Left colon (tissue), 2 donors: ENCODE measurements at places on chromosomes 12 and 14.
A peak's percentile ranks its signal among the peaks of the same experiment; 100 is the strongest.

DNA sequence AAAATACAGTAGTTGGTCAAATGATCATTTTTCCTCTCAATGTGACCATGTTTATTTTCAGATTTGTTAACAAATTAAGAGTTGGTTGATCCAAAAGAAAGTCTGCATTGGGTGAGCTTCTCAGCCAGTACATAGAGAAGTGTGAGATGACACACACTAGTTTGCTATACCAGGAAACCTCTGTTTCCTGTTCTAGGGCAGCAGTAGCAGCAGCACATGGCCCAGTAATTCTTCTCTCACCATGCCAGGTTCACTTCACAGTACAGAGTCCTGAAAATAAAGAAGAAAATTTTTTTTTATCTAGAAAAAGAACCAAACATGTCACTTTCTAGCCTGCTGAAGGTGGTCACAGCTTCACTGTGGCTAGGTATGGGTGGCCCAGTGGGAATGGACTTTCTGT lies 250.2 kb upstream of the OR4E1 start:
- no peak for DNase-seq

GRCh38 chr12:107223821-107224220 lies 130.5 kb upstream of the CRY1 start:
- no peak for DNase-seq

GRCh38 chr14:79656056-79656455 lies 555.2 kb downstream of the DIO2 start:
- no peak for DNase-seq

- no peak for DNase-seq
These were observed 143.5 kb upstream of the EGLN3 start for GRCh38 chr14:34094384-34094783.

GRCh38 chr14:70803321-70804310 lies 5.7 kb downstream of the MAP3K9 start:
- DNase-seq: no peak

GRCh38 chr12:113405694-113406093 lies 2.0 kb upstream of the SDS start:
- DNase-seq: no peak

- no peak for DNase-seq
These were observed 4.4 kb upstream of the WSB2 start for GRCh38 chr12:118065380-118065779.

DNA sequence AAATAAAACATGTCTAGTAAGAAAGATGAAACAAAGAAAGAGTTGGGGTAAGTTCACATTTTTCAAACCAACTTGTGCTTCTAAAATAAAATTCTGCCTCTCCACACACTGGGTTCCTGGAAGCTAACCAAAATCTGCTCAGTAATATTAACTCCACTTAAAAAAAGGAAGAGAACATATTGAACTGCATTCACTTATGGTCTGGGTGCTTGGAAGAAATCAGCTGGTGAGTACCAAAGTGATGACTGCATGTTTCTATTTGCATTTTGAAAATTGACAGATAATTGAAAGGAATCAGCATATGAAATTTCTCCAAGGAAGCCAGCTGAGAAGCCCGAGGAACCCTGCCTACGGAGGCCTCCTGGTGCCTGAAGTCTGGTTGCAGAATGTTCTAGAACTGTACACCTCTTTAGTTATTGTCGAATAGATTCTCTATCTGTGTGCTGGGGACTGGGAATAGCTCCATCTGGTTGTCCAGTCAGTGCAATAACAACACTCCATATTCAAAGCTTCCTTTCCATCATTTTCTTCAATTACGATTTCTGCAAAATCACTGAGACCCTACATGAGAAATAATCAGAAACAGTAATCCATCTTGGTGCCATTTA lies 836.1 kb downstream of the VRK1 start:
- DNase-seq: no peak

- DNase-seq: peak; percentile 60
These were observed 268 bp downstream of the NDUFB1 start for GRCh38 chr14:92121207-92121669.

DNA sequence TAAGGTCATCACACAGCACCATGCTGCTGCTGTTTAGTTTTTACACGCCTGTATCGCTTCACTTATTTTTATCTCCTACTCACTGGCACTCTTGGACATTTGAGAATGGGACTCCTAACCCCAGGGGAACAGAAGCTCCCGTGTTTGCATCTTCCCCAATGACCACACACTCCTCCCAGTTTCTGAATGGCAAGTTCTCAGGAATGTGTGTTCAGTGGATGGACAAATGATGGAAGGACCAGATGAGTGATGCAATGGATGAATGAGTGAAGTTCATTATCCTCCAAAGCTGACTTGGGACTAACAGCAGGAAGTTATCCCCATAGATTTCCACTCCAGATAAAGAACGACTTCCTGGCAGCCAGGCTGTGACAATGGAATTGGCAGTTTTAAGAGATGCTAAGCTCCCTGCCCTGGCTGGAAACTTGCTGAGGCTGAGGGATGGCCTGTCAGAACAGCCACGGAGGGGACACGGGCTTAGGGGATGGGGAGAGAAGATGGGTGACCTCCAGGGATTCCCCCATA lies 231.5 kb downstream of the SLC15A4 start:
- DNase-seq: no peak

GRCh38 chr14:99930420-99931274 lies 134.6 kb upstream of the EVL start:
- no peak for DNase-seq

- no peak for DNase-seq
These were observed 114.4 kb upstream of the NTF3 start for GRCh38 chr12:5317556-5317955.

DNA sequence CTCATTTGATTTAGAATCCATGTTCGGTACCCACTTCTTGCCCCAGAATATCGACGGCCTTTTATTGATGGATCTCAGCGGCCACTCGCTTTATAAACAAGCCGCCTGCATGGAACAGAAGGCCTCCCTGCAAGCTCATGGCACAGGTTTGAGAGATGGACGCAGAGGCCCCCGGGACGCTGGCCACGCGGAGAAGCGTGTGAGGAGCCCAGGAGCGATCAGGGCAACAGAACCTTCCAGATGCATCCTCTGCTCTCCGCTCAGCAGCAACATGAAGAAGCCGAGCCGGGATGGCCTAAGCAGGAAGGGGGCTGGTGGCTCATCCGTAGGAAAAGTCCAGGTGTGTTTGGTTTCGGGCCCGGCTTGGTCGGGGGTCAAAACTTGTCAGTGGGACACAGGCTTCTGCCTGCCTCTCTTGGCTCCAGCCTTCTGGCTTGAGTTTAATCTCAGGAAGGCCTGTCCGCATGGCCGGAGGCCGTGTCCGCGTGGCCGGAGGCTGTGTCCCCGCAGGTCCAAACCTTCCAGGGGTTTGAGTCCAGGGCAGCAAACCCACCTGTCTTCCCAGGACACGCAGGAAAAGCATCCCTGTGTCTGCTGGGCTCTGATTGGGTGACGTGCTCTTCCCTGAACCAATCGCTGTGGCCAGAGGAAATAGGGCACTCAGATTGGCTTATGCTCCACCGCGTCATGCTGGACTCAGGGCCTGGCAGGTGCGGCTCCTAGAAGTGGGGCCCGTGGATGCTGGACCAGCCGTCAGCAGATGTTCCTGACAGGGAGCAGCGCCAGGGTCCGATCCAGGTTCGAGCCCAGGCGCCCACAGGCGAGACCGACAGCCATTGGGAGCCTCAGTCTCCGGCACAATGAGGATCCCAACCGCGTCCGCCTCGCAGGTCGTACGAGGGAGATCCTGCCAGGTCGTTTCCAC lies 65.0 kb downstream of the GALNT9 start:
- no peak for DNase-seq

DNA sequence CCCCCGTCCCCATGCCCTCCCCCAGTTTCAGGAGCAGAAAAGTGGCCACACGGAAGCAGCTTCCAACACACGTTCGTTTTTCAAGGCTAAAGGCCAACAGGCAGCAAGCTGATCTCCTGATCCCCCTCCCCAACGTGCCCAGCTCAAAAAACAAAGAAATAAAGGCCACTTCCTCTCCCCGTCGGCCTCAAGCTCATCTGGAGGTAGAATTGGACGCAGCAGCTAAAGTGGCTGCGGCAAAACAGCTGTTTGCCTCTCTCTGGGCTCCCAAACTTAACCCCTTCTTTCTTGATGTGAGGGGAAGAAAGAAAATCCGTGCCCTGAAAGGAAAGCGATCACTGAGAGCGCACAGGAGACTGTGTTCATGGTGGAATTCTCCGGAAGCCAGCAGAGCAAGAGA lies 66.3 kb downstream of the SCARB1 start:
- DNase-seq: no peak

DNA sequence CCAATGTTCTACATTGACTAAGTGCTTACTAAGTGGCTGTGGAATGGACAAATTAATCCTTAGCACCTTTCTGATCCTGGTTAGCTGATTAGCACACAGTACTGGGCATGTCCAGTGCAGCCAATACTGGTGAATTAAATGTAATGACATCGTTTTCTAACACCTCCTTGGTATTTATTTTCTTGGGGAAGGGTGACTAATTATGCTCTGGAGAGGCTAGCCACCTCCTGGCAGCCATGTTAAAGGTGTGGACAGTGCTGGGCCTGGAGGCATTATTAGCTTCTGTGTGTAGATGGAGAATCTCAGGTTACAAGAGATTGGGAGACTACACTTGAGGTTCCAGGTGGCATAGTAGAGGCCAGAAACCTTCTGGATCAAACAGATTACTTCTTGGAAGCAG lies 230.9 kb upstream of the DDHD1 start:
- DNase-seq: no peak

- no peak for DNase-seq
These were observed 2.5 kb upstream of the PLEKHD1 start for GRCh38 chr14:69481815-69482568.

- DNase-seq: peak; percentile 77
These were observed 39.6 kb downstream of the CCDC85C start for GRCh38 chr14:99564256-99564925.

DNA sequence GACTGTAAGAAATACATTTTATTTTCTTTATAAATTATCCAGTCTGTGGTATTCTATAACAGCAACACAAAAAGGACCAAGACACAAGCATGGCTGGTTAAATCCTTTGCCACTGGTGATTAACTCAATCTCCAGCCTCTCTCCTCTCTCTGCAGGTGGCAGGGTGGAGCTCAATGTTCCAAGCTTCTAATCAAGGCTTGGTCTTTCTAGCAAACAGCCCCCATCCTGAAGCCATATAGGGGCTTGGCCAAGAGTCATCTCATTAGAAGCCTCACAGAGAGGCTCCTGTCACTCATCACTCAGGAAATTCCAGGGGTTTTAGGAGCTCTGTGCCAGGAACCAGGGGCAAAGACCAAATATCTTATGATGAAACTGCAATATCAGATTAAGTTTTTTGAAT lies 12.0 kb downstream of the C12orf75 start:
- DNase-seq: no peak

GRCh38 chr12:12449533-12450025 lies 92.7 kb downstream of the BORCS5 start:
- DNase-seq: no peak

DNA sequence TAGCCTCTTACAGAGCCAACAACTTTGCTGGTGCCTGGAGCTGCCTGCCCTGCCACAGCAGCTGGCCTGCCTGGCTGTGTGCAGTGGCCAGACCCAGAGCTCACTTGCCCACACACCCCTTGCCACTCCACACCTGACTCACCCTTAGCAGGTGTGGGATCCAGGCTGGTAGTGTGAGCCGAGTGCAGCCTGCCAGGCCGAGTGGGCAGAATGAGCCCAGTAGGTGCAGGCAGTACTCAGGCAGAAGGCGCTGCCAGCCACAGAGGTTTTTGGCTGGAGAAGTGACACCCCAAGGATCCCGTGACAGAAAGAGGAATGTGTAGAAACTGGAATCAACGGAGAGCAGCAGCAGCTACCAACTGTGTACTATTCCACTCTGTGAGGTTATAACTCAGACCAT lies 29.8 kb upstream of the PYGL start:
- no peak for DNase-seq

DNA sequence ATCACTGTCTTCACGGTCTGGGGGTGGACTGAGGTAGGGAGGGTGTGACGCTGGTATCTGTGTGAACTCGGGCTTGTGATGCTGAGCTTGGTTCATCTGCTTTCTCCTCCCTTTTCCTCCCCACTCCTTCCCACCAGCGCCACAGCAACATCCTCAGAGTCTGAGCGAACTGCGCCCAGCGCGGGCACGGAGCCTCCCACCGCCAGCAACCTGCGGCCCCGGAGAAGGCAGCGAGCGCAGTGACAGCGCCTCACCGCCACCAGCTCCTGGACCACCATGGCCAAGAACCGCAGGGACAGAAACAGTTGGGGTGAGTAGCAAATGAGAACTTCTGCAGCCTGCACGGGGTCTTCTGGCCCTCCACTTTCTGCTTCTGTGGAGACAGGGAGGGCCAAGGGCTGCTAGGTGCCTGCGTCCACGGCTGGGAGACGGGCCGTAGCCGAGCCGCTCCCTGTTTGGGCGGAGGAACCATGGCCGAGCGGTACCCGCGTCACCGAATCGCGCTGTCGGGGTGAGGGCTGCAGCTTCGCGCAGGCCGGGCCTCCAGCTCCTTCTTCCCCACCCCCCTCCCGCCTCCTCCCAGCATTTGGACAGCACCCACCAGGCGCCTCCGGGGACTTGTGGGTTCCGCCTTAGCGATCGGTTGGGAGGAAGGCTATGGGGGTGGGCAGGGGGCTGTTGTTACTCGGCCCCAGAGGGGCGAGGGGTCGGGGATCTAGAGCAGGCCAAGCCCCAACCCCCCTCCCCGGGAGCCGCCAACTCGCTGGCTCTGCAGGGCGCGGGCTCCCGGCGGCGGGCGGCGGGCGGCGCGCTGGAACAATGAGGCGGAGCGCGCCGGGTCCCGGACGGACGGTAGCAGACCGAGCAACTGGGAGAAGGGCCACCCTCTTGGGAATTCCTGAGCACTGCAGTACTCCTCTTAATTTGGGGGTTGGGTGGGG lies at the start of gene ATL1:
Gene ATL1, plus strand, starts transcription at position 156 of the 941 bp plus-strand sequence. Its CDS starts 121 bp downstream, at position 277.
- peak; percentile 68 for DNase-seq

DNA sequence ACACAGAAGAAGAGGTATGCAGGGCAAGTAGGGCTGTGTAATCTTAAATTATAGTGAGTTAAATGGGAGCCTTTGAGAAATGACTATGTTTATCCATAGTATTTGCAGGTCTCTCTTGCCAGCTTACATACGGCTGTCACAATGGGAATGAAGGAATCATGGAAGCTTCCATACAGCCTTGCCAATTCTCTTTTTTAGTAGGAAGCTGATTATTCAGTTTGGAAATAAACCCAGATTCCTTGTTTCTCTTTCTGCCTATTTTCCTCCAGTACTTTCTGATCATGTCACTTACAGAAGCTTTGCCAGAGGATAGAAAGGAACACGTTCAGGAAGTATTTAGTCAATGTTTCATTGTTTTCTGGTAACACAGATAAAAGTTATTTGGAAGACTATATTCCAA lies 217.4 kb upstream of the DIO2 start:
- DNase-seq: no peak

GRCh38 chr14:92439537-92440344 lies 73.8 kb upstream of the RIN3 start:
- no peak for DNase-seq

DNA sequence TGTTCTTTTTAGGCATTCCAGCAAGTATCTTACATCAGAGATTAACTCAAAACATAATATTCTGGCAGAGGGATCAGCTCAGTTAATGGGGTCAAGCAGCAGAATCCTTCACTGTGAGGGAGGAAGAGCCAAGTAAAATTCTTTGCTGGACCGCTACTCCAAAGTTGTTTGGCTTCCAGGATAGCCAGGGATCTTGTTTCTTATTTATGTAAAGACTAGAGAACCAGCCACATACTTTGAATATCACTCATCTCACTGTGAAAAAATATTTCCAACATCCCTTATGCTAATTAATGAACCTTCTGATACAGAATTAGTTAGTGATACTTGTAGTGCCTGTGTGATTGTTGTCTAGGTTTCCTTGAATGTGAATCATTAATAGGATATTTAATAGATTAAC lies 94.2 kb downstream of the PLEKHA5 start:
- no peak for DNase-seq

- no peak for DNase-seq
These were observed 221.5 kb upstream of the NUDT4 start for GRCh38 chr12:93156086-93156716.

- DNase-seq: no peak
These were observed 58.7 kb downstream of the POLR3B start for GRCh38 chr12:106416273-106416672.
